COR-L47 (cell line): ENCODE measurements at places on chromosomes 5 and 9.

GRCh38 chr5:956941-957747 lies 51.5 kb upstream of the NKD2 start:
- no peak for DNase-seq

DNA sequence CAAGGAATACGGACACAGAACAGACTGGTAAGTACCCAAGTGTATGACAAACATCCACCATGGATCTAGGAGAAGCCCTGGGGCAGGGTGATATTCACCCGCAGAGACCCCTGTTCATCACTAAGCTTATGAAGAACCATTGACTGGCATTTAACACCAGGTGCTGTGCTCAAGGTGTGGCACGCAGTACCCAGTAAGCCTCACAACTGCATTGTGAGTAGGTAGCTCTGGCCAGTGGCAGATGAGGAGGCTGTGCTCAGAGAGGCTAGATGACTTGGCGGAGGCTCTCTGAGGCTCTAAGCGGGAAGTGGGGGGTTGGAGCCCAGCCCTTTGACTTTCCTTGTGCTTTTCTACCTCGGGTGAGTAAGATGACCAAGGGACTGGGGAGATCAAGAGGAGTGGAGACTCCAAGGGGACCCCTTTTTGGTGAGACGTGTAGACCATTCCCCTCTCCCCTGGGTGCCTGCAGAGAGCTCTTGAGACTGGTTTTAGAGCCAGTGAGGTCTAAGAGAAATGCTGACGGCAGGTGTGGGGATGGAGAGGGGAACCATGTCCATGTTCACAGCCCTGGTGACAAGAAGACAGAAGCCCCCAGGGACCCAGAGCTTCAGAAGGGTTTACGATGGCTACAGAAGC lies 70.8 kb downstream of the IL6ST start:
- DNase-seq: no peak

DNA sequence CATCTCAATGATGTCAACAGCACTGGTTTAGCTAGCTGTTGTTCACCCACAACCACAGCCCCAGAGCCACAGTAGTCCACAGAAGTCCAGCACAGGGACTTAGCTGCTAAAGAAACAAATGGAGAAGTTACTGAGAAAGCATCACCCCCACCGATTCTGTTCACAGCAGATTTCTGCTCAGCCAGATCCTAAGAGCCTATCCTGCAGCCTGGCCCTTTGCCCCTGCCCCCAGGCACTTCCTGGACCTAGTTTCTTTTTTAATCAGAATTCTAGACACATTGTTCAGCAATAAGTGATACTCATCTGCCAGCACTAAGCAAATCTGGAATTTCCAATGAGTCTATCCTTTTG lies 7.4 kb downstream of the B4GALT1 start:
- no peak for DNase-seq

DNA sequence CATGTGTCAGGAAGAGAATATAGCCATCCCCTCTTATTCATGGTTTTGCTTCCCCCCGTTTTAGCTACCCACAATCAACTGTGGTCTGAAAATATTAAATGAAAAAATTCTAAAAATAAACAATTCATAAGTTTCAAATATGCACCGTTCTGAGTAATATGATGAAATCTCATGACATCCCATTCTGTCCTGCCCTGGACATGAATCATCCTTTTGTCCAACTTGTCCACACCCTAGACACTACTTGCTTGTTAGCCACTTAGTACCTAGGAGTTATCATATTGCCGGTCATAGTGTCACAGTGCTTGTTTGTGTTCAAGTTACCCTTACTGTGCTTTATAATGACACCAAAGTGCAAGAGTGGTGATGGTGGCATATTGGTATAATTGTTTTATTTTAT lies 113.5 kb downstream of the CAAP1 start:
- DNase-seq: no peak

- DNase-seq: no peak
Observed at GRCh38 chr9:78575081-78575480, 278.2 kb downstream of the PSAT1 start.

- no peak for DNase-seq
Observed at GRCh38 chr5:72459089-72459661, 48.0 kb downstream of the ZNF366 start.

GRCh38 chr9:85009251-85009650 lies 339.7 kb downstream of the NTRK2 start:
- DNase-seq: no peak

DNA sequence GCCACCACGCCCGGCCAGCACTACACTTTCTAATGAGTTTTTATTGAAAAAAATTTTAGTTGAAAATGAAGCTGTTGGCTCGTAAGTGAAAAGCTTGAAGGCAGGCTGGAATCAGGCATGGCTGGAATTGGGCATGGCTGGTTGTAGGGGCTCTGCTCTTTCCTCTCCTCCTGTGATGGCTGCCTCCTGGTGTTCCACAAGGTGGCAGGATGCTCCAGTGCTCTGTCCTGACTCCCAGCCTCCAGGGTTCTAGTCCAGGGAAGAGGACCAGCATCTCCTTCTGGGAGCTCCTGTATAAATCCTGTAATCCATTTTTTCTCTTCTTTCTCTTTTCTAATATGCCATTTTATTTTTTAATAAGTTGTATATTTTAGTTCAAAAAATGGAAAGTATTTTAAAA lies 57.2 kb upstream of the DHFR start:
- DNase-seq: peak; percentile 37

- DNase-seq: no peak
Observed at GRCh38 chr9:134420974-134421432, 94.7 kb downstream of the RXRA start.

- no peak for DNase-seq
Observed at GRCh38 chr5:159047086-159047485, 52.6 kb downstream of the EBF1 start.

- DNase-seq: no peak
Observed at GRCh38 chr9:120369608-120370220, 210.3 kb downstream of the CDK5RAP2 start.

DNA sequence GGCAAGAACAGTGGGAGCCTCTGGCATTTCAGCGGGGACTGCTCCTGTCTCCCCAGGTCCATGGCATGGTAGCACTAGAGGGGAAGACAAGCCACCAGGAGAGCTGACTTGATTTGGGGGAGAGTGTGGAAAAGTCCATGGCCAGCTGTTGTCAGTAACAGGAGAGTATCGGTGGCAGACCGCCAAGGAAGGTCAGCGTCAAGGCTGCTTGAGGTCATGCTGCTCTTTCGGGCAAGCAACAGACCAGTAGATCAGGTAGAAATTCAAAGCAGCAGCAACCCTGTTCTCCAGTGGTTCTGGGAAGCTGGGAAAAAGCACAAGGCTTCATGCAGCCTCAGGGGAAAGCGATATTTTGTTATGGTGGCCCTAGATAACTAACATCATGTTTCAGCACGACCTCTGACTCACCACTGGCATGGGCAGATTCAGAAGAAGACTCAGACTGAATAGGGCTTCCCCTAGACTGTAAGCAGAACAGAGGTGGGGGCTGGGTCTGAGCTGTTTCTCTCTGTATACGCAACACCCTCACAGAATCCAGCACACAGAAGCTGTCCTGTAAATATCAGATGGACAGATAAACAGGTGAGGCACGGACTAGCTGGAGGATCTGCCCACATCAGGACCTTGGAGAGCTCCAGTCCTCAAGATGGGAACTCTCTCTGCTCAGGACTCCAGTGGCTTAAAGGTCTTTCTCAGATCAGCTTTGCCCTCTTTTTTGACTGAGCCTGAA lies 35.2 kb upstream of the PLEKHG4B start:
- DNase-seq: no peak

DNA sequence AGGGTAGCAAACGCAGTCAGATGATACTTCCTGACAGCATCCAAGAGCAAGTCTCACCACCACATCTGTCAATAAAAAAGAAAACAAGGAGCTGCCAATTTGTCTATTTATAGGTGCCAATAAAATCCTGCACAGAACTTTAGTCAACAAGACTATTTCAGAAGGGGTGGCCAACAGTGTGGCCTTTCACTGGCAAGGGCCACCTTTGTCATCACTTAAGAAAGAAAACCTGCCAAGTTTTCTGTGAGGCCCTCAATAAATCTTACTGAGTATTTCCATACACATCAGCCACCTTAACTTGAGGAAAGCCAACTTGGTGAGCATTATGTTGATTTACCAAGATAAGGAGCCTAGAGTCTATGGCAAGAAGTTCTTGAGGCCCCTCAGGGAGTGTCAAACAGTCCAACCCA lies 312.3 kb downstream of the ENC1 start:
- DNase-seq: no peak

DNA sequence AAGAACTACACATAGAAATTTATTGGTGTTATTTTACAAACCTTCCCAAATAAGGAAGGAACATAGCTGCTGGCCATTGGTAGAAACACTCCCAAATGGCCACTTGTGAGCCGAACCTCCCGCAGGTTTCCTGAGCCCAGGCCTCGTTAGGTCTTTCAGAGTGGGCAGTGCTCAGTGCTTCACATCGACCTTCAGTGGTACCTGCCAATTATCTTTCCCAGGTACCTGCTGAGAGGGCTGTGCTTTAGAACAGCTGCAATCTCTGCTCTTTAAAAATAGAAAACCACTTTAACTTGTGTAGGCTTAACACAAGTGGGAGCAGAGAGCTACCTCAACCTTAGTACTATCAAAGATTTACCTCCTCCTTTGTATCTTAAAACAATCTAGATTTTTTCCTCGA lies 334.1 kb downstream of the RFX3 start:
- DNase-seq: peak; percentile 72

DNA sequence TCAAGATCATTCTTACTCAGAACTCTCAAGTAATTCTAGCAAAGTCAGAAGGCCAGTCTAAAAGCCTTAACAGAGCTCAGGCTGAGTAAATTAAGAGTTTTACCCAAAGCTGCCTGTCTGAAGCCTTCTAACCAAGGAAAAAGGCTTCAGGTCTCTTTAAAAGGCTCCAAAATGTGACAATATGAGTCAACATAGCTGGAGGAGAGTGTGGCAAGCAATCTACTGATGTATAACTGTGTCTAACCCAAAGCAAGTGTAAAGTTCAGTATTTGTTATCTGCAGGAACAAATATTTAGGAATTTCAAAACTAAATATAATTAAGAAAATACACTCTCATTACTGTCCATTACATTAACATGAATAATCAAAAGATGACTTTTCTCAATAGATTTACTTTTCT lies 11.0 kb downstream of the ZBTB5 start:
- no peak for DNase-seq

GRCh38 chr5:147780924-147781573 lies 1.5 kb downstream of the JAKMIP2 start:
- DNase-seq: no peak

DNA sequence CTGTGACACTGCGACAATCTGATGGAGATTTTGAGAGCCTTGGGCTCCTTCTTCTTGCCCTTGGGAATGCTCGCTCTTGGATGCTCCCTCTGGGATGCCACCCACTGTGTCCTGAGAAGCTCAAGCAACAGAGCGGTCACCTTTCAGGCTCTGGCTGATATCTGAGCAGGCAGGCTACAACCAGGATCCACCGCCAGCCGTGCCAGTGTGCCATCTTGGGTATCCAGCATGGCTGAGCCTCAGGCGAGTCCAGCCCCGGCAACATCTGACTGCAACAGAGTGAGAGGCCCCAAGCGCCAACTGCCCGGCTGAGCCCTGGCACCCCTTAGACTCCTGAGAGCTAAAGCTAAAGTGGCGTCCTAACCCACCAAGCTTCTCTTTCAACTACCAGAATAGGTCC lies 202.1 kb downstream of the IRX2 start:
- DNase-seq: no peak

DNA sequence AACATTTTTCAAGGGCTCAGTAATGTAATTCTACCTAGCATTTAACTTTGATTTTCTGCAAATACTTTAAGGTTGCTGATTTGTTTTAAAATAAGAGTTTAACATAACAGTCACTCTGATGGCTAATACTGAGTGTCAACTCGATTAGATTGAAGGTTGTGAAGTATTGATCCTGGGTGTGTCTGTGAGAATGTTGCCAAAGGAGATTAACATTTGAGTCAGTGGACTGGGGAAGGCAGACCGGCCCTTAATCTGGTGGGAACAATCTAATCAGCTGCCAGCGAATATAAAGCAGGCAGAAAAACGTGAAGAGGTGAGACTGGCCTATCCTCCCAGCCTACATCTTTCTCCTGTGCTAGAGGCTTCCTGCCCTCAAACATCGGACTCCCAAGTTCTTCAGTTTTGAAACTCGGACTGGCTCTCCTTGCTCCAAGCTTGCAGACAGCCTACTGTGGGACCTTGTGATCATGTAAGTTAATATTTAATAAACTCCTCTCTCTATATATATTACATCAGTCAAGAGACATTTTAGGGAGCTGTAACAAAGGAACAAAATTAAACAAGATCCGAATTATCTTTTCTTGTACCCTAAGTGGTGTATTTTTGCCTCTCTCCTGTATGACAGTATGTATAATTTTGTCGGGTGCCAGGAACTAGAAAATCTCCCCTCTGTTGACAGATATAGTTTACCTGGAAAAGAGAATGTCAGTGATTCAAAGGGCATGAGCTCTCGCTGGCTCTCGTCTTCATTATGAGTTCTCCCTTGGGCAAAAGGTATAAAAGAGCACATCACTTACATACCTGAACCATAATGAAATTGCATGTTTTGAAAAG lies 576.1 kb downstream of the LRRC70 start:
- DNase-seq: no peak

DNA sequence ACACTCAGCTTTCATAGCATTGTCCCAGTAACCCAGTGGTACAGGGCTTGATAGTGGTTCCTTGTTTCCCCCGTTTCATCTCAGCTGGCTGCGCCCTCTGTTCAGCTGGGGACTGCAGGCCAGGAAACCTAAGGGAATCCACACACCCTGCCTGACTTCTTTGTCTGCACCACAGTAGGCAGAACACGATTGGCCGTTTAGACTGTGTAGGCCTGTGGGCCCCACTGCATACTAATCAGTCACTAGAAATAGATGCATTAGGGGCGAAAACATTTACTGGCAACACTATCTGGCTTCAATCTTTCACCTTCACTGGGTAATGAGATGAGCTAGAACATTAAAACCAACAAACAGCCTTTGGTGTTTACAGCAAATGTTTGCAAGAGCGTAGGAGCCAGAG lies 512.7 kb upstream of the BRINP1 start:
- no peak for DNase-seq

DNA sequence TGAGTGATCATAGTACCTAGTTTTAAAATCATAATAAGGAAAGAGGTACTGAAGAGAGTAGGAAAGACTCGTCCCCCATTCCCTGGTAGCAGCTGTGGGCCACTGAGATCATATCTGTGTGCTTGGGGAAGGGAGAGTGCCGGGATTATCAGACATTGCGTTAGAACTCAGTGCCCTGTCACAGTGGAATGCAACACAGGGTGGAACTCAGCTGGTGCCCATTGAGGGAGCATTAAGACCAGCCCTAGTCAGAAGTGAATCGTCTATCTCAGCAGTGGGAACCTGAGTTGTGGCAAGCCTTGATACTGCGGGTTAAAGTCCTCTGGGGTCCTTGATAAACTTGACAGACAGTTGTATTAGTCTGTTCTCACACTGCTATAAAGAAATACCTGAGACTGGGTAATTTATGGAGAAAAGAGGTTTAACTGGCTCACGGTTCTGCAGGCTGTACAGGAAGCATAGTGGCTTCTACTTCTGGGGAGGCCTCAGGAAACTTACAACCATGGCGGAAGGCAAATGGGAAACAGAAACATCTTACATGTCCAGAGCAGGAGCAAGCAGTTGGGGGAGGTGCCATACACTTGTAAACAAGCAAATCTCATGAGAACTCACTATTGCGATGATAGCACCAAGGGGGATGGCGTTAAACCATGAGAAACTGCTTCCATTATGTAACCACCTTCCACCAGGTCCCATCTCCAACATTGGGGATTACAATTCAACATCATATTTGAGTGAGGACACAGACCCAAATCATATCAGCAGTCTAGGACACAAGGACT lies 33.1 kb downstream of the NDUFAF2 start:
- DNase-seq: no peak

GRCh38 chr5:145204743-145205142 lies 630.4 kb downstream of the PRELID2 start:
- peak; percentile 16 for DNase-seq

- no peak for DNase-seq
Observed at GRCh38 chr9:124164811-124165210, 92.9 kb upstream of the NEK6 start.
